Stimulated activated CD4-positive, alpha-beta T cell treated with anti-CD3 and anti-CD28 coated beads, Interleukin-1b, Interleukin-23, amount 100 ng/mL, for 4 hours (primary cell): ENCODE measurements at places on chromosomes 1 and 21.
A peak's percentile ranks its signal among the peaks of the same experiment; 100 is the strongest.

GRCh38 chr1:96583903-96584302 is 137.7 kb upstream of the PTBP2 start:
- DNase-seq, result no peak

- no peak for DNase-seq
Measured at GRCh38 chr1:119000371-119001180, 12.4 kb upstream of the TBX15 start.

DNA sequence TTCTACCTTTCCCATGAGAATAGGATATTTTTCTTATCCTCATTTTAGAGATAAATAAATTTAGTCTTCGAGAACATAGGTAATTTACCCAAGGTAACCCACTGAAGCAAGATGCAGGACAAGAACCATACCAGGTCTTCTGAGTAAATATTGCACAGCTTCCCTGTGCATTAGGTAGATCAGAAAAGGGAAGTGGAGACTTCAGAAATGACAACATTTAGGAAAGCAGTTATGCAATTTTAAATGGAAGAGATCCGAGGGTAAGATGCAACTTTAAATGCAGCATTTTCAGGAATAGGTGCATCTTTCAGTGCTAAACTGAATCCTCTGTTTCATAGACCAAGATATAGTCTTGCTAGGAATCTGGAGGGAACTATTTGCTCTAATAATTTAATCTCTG is 206.4 kb upstream of the SGIP1 start:
- no peak for DNase-seq

- no peak for DNase-seq
Measured at GRCh38 chr1:155858800-155859233, 550 bp upstream of the SYT11 start.

DNA sequence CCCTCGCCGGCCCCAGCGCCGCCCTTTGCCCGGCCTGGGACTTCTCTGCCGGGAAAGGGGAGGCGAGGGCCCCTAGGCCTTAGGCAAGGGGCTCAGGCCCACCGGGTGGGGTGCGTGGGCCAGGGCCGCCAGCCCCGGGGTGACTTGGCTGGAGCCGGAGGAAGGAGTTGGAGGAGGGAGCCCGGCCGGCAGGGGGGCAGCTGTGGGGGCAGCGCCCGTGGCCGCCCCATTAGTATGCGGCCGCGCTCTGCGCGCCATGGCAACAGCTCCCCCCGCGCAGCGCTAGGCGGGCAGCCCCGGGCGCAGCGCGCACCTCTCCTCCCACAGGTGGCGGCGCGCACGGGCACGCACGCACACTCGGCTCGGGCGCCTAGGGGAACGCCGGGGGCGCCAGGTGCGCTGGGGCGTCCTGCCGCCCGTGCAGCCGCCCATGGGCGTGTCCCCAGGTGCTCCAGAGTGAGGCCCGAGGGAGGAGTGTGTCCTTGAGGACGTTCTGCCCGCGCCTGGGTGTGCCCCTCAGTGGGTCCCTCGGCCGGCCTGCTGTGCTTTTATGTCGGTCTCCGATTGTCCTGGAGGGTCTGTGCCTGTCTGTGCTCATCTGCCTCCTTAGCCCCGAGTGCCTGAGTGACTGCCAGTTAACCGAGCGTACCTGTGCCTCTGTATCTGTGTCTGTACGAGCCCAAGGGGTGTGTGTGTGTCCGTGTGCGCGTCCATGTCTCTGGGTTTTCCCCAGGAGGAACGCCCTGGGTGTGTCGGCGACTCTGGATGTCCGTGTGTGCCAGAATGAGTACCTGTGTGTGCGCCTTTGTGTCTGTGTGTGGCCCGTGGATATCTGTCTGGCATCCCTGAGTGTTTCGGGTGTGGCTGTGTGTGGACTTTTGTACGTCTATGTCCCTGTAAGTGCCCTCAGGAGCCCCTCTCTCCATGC is 38.2 kb upstream of the WASF2 start:
- peak; percentile 51 for DNase-seq

DNA sequence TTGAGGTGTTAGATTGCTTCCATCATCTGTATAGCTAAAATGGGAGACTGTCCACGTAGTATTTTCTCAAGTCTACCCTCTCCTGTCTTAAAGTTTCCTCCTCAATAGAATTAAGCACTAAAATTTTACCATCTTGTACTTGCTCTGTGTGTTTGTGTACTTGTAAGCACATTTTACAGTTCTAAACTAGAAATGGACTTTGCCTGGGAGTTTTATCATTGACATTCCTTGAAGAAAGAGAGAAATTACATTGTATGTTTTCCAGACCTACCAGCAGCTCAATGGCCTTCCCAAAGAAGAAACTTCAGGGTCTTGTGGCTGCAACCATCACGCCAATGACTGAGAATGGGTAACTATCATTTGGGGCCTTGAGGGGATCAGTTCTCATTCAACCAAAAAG is 4.5 kb downstream of the NPL start:
- no peak for DNase-seq

DNA sequence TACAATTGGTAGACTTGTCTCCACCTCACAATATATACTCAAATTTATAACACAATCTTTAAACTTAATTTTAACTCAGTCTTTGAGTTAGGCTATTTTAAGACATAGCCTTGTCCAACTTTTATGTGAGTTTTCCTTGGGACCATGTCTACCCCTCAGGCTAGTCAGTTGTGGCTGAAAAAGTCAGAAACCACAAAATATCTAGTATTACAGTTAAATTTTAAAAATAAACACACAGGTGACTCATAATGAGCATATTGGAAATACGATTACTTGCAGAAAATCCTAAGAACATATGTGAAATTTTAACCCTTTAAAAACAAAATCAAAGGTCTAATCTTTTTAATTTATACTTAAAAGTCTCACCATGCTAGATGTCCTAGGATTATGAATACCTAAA is 4.8 kb upstream of the ASB17 start:
- no peak for DNase-seq

DNA sequence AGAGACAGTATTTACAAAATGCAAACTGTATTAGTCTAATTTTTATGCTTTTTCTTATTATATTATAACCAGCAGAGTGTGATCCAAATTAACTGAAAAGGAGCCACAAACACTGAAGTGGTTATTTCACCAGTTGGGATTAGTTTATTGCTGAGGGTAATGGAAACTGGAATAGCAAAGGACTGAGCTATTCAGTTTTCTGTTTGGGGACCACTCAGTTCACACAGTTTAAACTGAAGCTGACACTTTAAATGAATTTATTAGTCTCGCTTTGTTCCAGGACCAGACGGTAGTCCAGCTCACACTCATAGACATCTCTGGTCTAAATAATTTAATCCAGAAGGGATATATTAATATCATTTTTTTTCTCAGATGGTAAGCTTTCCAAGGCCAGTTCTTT is 410.7 kb downstream of the LTN1 start:
- DNase-seq, result no peak

DNA sequence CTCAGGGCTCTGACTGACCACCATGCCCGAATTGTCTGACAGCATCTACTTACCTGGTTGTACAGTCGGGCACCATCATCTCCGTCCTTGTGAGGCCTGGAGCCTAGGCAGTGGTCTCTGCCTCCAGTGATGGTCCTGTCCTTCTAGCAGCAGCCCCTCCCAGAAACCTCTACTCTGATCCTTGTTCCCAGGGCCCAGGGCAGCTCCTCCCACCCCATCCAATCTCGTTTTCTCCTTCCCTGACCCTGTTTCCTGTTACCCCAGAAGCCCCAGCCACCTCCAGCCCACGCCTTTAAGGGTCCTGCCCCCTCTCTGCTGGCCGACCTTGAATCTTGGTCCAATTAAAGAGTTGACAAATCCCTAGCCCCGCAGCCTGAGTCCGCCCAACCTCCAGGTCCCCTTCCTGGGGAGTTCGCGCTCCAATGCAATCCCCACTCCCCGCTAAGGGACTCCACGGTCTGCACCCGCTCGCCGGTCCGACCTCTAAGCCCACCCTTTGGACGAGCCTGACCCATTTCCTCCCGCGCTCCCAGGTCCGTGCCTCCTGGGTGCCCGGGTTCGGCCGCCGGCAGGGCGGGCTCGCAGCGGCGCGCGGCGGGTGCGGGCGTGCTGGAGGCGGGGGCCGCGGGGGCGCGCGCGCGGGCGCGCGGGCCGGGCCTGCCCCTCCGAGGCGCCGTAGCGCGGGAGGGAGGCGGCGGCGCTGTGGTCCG is at the start of gene B4GALT2:
Gene B4GALT2 (plus strand): TSS at position 660 of the 710 bp plus-strand sequence. CDS start 1,951 bp downstream, outside the sequence.
- no peak for DNase-seq

DNA sequence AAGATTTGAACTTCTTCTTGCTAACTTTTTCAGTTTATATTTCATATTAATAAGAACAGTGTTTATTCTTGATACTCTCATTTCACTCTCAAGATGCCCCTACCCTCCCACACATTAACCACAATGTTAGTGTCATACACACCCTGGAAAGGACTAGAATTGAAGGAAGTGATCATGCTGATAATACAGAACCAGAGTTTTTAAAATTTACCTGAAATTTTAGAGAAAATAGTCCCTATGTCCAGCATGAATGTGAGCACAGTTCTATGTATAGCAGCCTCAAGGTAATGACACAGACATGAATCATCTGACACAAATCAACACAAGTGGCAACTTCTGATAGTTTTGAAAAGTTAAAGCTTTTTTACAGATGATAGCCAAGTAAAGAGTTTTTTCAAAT is 26.0 kb downstream of the RGS1 start:
- no peak for DNase-seq

DNA sequence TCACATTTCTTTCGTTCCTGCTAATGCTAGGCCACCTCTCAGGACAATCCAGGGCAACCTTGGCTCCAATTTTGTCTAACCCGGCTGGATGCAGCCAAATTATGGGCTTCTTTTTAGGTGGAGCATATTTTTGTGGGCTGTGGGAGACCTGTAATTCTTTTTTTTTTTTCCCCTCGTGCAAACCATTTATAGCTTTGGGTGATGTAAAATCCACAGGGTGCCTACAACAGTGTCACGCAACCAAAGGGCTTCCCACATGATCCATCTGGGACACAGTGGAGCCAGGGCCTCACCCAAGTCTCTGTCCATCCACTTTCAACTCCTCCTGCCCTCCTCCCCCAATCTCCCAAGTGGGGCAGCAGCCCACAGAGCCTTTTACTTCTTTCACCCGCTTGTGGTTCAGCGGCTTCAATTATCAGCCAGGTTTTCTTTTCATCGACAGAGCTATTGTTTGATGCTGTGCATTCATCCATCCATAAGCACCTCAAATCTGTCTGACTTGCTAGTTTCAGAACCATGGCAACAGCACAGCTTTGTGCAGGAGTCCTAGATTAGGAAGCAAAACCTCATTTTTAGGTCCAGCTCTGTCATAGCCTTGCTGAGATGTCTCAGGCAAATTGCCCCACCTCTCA is 10.0 kb upstream of the OVAAL start:
- DNase-seq, result no peak

GRCh38 chr1:159968901-159969300 is 14.9 kb upstream of the SLAMF9 start:
- DNase-seq, result no peak
